Eye (tissue), 1 donor: ENCODE measurements at places on chromosomes 16 and 17.

DNA sequence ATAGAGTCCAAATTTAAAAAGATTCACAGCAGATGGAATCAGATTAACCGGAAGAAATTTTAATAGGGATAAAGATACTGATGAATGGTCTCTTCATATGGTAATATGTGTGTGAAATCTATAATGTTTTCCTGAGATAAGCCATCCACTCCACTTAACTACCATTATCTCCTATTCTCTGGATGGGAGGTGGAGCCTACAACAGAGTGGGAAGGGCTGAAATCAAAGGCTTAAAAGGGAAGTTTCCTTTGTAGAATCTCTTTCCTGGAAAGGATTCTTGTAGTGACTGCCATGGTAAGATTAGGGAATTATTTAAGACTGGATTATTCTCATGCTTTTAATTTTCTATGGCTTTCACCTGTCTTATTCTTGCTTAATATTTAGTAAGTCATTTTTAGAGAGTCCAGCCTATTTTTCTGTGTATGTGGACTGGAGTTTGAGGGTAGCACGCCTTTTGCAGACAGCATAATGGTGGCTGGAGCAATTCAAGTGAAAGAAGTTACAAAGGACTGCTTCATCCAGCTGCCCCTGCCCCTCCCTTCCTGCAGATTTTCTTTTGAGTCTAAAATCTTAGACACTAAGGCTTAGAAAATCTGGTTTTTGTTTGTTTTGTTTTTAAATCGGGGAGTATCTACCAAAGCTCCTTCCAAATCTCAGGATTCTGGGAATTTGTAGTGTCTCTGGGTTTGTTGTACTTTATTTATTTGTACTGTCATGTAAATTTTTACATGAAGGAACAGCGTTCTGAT lies 26.5 kb downstream of the KAT7 start:
- no peak for DNase-seq

- DNase-seq: no peak
Observed at GRCh38 chr17:73010414-73010813, 82.1 kb downstream of the SLC39A11 start.

- peak; percentile 79 for DNase-seq
Observed at GRCh38 chr16:79601092-79601930, 774 bp upstream of the MAF start.

DNA sequence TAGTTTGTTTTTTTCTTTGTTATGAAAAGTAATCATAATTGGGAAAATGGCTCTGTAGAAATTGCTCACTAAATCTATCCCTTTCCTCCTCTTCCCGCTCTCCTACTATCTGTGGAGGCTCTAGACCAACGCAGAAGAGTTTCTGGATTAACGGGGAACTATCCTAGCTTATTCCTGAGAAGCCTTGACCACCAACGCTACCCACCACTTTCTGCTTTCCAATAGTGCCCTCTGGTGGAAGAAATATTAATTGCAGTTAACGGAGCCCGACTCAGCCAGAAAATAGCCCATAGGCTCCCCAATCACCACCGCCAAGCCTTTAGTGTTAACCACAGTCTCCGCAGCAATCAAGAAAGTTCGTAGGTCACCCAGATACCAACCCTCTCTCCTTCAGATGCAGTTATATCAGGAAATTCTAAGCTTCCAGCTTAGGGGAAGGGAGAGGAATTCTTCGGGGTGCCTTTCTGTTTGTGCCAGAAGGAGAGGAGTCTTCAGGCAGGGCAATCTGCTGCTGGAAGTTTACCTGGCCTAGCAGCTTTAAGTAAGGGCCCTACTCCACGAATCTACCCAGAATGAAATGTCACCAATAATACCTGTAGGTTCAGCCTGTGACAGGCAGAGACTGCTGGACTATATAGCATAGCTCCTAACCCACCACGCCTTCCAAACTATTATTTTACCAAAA lies 23.0 kb upstream of the NSRP1 start:
- peak; percentile 94 for DNase-seq

- no peak for DNase-seq
Observed at GRCh38 chr17:44241106-44241624, 21.7 kb upstream of the UBTF start.

- DNase-seq: no peak
Observed at GRCh38 chr17:21242780-21243515, 10.3 kb downstream of the NATD1 start.

DNA sequence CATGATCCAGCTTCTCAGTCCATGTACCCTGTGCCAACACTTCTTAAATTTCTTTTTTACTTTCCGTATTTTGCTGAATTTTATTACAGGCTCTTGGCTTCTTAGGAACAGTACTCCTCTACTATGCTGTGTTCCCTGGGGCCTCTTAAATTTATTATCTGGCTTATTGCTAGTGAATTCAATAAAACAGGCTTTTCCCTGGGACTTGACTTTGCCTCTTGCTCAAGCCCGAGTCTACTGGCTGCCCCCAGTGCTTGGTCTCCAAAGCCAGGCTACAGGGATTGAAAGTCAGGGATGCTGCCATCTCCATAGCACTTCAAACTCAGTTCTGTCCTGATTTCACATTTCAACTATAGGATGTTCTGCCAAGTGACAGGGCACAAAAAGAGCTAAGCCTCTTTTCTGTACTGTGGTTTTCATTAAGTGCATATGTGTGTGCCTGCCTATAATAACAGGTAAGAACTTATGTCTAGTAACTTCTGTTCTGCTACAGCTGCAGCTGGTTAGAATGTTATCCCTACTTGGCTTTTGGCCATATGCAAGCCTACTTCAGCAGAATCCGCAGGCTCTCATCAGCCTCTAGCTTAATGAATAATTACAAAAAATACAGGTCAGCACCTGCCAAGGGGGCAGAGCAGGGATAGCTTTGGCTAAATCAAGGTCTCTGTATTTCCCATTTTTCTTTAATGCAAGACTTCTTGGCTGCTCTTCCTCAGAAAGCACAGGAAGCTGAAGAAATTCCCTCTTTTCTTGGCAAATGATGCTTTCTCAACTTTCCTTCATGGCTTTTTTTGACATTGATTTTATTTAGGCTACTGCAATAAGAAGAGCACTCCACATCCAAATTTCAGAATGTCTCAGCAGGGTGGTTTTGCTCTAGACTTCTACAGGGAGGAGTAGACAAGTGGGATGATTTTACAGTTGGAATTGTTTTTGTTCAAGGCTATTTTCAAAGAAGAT lies 8.2 kb downstream of the FAM20A start:
- DNase-seq: peak; percentile 63

GRCh38 chr16:88636488-88637265 lies 1.7 kb upstream of the IL17C start:
- no peak for DNase-seq

DNA sequence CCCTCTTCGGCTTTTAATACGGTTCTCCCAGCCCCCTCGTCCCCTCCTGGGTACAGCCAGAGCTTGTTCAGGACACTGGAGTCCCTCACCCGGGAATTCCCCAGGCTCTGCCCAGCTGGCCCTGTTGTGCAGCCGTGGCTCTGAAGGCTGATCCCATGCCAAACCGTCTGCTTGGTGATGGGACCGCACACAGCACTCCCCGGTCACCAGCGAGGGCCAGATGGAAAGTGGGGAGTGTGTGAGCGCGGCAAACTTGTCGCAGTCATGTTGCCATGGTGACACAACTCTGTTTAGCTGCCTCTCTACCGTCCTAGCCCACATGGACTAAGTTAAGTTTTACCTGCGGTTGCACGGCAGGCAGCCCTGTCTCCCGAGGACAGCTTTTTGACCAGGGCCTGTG lies 107.9 kb downstream of the RAP1GAP2 start:
- DNase-seq: peak; percentile 82

GRCh38 chr16:9033125-9033830 lies 58.2 kb upstream of the HAPSTR1 start:
- peak; percentile 57 for DNase-seq

DNA sequence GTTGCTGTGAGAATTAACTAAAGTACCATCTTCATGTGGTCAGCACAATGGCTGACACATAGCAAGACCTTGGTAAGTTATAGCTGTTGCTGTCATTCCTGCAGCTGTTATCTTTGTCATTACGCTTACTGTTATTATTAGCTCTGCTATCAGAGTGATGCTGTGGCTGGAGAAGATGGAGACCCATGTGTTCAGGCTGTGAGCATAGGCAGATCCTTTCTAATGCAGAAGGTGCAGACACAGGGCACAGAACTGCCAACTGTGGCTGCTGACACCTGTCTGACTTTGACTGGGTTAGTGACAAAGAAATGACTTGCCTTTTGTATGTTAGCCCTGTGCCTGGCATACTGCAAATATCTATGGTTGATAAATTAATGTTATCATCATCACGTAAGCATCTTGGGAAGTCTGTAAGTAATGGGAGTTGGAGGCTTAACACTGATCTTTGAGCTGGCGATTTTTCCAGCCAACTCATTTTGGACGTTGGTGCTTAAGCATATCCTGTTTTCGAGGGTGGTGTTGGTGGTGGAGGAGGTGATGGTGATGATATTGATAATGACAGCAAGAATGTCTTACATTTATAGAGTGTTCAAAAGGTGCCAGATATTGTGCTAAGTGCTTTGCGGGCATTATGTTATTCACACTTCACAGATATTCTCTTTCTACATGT lies 695.3 kb downstream of the WWOX start:
- DNase-seq: no peak

DNA sequence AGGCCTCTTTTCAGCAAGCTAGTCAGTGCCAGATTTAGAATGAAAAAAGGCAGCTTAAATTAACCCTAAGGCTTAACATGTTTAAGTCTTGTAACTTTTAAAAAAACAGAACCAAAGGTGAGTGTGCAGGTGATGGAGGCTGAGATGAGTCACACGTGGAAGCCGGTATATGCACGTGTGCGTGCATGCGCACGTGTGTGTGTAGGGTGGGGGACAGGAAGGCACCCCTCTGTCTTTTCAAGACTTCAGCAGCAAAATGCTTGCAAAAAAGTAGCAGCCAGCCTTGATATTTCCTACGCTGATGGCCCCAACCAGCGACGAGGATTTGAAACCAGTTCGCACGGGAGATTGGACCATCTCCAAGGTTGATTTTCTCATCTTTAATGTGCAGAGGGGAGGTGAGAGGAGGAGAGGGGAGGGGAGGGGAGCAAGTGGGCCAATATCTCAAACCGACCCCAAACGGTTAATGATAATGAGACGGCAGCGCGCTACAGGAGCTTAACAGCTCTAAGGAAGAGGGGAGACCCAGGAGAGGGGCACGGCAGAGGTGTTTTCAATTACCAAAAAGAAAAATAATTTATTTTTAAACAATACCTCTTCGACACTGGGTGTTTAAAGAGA lies 154.7 kb downstream of the ZNF423 start:
- peak; percentile 79 for DNase-seq

- DNase-seq: peak; percentile 74
Observed at GRCh38 chr17:43020789-43021740, 1.1 kb downstream of the VAT1 start.

GRCh38 chr16:15542734-15543347 lies 100.1 kb downstream of the MARF1 start:
- no peak for DNase-seq

DNA sequence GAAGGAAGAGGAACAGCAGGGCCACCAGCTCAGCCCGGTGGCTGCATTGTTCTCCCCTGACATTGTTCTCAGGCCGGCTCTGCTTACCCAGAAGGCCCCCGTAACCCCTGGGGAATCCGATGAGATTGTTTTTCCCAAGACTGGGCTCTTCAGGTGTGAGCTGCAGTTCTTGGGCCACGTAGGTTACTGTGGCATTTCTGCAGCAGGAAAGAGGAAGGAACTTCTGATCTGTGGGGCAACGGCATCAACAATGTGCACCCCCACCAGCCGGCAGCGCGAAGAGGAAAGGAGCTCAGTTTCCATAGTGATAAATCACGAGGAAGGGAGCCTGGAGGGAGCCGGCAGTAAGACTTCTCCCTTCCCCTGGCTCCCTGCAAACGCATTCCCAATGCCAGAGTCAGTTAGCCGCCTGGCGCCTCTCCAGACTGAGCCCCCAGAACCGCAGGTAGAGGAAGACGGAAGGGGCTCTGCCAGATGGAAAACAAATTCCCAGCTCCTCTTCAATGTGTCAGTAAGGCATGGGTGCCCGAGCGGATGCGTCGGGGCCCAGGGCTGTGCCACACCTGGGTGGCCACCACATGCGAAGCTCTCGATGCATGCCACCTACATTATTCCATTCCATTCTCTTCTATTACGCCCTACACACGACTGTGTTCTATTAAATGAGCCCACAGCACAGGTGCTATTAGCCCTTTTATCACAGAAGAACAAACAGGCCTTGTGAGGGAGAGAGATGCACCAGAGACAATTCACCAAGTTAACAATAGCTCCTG lies 21.5 kb upstream of the PECAM1 start:
- DNase-seq: peak; percentile 78

GRCh38 chr16:4216596-4216995 lies 25.3 kb downstream of the SRL start:
- DNase-seq: peak; percentile 8

DNA sequence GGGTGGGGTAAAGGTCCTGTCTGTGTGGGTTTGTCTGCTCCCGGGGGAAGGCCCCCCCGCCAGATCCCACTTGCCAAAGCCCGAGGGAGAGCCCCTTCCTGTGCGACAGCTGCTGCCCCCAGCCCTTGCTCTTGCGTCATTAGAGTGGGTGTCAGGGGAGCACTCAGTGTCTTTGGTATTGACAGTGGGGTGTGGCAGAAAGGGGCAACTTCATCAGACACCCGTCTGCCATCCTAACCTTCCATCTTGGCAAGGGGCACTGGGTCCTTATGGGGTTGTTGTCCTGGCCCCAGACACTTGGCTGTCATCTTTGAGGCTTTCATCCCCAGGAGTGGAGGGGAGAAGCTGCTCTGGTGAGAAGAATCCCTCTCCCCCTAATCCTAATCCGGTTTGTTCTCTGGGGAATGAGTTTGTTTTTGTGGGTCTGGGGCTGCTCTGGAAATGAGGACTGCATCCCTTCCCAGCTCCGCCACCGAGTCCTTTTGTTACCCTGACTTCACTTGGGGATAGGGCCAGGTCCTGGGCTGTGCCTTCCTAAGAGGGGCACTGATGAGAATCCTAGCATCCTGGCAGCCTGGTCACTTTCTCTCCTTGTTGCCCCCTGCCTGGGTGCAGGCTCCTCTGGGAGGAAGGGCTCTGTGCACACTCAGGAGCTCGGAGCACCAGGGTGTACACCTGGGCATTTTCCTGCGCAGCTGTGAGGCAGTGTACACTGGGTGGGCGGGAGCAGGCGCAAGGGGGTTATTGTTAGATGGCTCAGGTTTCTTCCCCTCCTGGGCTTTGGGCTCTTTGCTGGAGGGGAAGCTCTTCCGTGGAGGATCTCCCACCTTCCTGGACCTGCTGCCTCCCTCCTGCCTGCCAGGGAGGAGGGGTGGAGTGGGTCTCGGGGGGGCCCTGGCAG lies 21.1 kb downstream of the GJD3 start:
- peak; percentile 74 for DNase-seq

DNA sequence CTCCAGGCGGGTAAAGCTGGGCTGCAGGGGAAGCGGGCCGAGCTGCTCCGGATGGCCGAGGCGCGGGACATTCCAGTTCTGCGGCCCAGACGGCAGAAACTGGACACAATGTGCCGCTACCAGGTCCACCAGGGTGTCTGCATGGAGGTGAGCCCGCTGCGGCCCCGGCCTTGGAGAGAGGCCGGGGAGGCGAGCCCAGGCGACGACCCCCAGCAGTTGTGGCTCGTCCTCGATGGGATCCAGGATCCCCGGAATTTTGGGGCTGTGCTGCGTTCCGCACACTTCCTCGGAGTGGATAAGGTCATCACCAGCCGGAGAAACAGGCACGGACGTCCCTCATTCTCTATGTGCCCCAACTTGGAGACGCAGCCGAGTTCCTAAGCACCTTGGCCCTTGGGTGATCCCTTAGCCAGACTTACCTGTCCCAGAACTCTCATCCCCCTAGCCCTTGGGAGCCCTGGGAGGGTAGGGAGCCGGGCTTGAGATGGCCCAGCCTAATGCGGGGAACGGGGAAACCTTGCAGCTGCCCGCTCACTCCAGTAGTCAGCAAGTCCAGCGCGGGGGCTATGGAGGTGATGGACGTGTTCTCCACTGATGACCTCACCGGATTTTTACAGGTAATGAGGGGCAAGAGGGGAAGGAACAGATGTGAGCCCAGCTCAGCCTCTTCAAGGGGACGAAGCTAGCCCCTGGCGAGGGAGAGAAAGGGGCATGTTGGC lies 806 bp downstream of the MRM1 start:
- no peak for DNase-seq
